ENCODE measurements at places on chromosomes 4 and X. TPM values are rescaled to one million over a fixed set of nuclear protein-coding genes. Genes with fewer than 3 reads are reported as not detected.

GRCh38 chrX:24728530-24728929, 34.8 kb downstream of the POLA1 start:
- DNase-seq = no peak

- DNase-seq = peak; percentile 15
Measured at GRCh38 chr4:27702730-27703431, 842.2 kb downstream of the STIM2 start.

GRCh38 chr4:105623099-105623498, 70.7 kb downstream of the ARHGEF38 start:
- DNase-seq = no peak

- DNase-seq = peak; percentile 14
Measured at GRCh38 chr4:77092975-77093374, 17.2 kb upstream of the CCNI start.

PDZD11 gene
- total RNA-seq = 113 TPM

Measured in A172 (cell line).